Stimulated activated CD8-positive, alpha-beta memory T cell treated with anti-CD3 and anti-CD28 coated beads, Interleukin-12 subunit alpha, Interleukin-12 subunit beta, amount 100 ng/mL, for 1 hour (primary cell): ENCODE measurements at places on chromosomes 2 and 18.

DNA sequence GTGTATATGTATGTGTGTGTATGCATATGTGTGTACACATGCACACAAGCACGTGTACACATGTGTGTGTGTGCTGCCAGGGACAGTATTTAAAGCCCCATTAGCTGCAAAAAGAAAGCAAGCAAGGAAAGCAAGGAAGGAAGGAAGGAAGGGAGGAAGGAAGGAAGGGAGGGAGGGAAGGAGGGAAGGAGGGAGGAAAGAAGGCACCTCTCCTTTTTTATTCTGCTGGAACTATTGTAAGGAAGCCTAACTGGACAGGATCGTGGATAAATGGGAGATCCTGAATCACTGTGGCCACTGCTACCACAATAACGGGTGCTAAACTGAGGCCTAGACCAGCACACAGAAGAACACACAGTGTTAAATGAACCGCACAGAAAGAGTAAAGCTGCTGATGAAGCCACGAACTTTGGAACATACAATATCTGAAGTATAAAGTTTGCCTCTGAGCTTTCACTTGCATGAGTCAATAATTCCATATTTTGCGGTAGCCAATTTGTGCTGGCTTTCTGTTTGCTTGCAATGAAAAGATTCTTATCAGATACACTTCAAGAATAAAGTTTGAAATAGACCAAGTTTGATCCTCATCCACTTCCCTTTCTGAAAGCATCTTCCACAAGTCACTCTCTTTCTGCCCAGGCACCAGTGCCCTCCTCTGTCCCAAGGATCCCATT, 15.5 kb downstream of the CACNB4 start:
- DNase-seq, result no peak

- DNase-seq, result no peak
Measured at GRCh38 chr2:20578895-20579825, 71.7 kb downstream of the HS1BP3 start.

DNA sequence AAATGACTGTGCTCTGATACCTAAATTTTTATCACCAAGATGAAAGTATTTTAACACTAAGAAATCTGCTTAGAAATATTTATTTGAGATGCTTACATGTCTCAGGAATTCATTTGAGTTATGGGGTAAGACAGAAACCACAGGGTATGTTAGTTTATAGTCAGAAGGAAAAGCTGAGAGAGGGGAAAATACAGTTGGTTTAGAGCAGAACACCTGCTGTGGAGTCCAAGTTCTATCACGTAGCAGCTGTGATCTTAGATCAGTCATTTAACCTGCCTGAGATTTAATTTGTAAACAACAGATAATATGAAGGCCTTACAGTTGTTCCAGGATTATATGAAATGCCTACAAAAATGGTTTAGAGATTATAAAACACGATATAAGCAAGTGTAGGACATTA, 29.0 kb downstream of the PDE6D start:
- DNase-seq, result no peak

- no peak for DNase-seq
Measured at GRCh38 chr2:219269362-219270054, 9.7 kb upstream of the DNAJB2 start.

DNA sequence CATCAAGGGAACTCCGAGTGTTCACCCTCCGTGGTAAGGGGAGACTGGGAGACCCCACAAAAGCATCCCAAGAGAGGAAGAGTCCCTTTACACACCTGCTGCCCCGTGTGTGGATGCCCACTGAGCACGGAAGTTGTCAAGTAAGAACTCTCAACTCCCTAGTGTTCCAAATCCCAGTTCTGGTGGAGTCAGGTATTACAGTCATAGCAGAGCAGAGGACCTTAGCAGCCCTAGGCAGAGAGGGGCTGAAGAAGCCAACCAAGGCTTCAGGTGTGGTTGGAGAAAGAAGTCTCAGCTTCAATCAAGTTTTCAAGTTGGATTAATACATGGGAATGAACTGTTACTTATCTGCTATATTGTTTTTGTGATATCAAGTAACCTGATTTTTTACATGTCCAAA, 512.5 kb downstream of the RNF144A start:
- DNase-seq, result no peak

DNA sequence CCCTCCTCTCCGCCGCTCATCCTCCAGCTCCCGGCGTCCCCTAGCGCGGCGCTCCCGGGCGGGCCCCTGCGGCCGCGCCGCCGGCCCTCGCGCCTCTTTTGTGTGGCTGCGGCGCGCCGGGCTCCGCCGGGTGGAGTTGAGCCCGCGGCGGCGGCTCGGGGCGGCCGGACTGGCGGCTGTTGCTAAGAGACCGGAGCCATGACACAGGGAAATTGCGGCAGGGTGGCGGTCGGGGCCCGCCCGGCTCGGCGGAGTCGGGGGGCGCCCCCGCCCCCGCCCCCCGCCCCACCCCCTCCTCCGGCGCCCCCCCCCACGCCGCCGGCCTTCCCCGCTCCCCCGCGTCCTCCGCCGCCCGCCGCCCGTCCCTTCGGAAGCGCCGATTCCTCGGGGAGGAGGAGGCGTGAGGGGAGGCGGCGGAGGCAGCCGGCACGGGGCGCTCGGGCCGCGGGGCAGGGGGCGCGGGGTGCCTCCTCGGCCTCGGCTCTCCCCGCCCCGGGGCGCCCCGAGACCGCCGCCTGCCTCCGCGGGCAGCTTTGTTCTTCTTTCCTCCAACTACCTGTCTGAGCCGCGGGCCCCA, at the start of gene TMEM200C:
Gene TMEM200C (minus strand): TSS at position 224 of the 577 bp plus-strand sequence. CDS start 3,459 bp downstream, outside the sequence.
- DNase-seq, result no peak

DNA sequence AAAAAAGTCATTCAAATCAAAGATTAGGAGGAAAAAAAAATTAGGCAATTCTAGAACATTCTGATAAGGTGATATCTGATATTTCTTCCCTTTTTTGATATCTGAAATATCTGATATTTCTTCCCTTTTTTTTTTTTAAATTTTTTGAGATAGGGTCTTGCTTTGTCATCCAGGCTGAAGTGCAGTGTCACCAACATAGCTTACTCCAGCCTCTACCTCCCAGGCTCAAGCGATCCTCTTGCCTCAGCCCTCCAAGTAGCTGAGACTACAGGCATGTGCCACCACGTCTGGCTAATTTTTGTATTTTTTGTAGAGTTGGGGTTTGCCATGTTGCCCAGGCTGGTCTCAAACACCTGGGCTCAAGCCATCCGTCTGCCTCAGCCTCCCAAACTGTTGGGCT, 33.9 kb downstream of the MEX3C start:
- DNase-seq, result no peak

GRCh38 chr18:23094411-23095190, 40.7 kb upstream of the CABLES1 start:
- no peak for DNase-seq

- no peak for DNase-seq
Measured at GRCh38 chr2:2638547-2639220, 307.6 kb upstream of the MYT1L start.

GRCh38 chr2:238202326-238203093, 985 bp downstream of the ILKAP start:
- no peak for DNase-seq

DNA sequence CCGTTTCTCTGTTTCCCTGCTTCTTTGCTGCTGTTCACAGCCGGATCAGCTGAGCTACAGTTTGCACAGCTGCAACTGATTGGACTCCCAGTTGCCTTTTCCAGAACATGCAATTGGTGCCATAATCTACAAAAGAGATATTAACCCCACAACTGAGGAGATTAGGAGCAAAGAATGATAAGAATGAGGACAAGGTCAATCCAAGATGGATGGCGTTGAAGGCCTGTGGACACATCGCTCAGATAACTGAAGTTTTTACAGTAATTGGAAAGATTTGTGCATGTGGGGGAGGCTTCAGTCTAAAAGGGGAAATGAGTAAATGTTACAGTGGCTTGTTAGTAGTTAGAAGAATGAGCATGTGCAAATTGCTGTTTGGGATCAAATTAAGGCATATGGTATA, 263.2 kb downstream of the TGIF1 start:
- no peak for DNase-seq

DNA sequence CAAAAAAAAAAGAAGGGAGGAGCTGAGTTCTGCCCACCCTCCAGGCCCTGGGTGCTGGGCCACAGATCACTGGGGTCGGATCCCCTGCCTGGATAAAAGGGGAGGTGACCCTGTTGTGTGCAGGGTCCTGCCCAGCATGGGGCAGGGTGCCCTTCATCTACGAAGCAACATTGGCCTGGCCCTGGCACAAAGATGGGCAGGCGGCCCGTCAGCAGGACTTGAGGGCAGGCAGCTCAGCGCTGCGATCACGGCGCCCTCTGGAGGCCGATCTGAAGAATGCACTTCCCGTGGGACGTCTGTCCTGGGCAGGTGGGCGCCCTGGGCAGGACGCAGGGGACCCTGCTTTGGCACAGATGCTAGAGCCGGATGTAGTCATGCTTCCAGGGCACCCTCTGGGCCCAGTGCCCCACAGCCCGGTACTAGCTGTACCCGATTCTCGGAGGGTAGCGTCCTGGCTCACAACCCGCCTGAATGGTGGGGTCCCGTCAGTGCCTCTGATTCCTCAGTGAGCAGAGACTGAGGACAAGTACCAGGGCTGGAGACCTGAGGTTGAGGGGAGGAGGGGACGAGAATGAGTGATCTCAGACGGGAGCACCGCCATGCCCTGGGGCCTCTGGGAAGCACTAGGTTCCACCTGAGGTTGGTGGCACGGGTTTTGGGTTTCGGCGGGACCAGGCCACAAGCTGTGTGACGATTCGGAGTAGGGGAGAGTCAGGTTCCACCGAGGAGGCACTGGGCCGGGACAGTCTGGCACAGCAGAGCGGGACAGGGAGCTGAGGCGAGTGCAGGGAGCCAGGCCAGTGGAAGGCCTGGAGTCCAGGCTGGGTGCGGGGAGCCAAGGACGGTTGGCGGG, 18.0 kb downstream of the ARID5A start:
- DNase-seq, result peak; percentile 54

- no peak for DNase-seq
Measured at GRCh38 chr2:29009711-29010677, 28.9 kb downstream of the TOGARAM2 start.

DNA sequence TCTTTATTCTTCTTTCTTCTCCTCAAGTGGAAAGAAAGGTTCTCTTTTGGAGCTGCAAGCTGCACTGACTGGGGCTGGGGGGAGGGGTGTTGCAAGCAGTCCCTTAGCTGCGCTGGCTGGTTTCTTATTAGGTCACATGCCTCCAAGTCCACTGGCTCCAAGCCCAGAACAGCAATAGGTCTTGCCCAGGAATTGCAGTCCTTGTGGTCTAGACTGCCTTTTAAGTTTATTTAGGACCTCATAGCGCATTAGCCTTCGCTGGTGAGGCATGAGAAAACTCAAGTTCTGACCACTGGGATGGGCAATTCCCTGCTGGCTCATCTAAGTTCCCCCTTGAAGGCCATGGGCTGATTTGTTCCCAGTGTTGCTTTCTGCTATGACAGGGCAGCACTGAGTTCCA, 138.6 kb upstream of the SCN7A start:
- DNase-seq, result no peak

GRCh38 chr2:39710807-39711206, 45.1 kb downstream of the TMEM178A start:
- no peak for DNase-seq

GRCh38 chr2:23312996-23313606, 71.9 kb upstream of the KLHL29 start:
- no peak for DNase-seq

- DNase-seq, result no peak
Measured at GRCh38 chr2:122736279-122736678, 980.8 kb downstream of the TSN start.

DNA sequence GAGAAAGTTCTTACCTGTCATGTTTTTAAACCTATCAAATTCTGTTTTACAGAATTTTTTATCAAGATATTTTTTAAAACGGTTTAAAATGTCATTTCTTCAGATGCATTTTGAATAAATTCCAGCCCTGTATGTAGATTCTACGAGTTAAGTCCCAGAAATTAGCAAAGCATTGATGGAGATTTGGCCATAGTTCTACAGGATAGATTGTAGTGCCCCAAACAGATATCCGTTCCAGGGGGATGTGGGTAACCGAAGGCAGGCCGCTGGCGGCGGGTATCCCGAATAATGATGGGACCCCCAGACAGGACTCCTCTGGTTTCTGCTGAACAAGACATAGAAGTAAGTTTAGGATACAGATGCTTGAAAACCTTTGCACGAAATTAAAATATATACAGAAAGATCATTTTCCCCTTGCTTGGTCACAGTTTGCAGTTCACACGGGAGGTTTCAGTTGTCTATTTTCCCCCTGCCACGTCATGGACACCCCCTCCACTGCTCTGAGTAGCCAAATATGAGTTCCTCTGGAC, 755 bp downstream of the NOL4 start:
- DNase-seq, result no peak

GRCh38 chr18:49234984-49235383, 225.5 kb downstream of the DYM start:
- no peak for DNase-seq

- no peak for DNase-seq
Measured at GRCh38 chr18:45441110-45441847, 174.0 kb upstream of the SLC14A2 start.

DNA sequence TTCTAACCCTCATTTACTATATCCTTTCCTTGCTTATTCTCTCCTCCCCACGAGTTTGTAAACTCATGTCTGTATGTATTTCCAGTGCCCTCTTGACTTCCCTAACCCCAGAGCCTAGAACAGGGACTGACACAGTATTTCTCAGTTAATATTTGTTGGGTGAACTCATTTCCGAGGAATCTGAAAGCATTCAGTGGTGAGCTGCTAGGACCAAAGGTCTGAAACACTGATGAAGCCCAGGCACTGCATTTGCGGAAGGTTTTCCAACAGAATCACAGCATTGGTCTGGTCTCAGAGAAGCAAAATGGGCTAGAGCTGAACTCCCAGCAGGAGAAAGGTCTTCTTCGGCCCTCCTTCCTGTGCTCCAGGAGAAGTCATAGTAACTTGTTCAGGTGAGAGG, 56.8 kb downstream of the SOX11 start:
- no peak for DNase-seq

DNA sequence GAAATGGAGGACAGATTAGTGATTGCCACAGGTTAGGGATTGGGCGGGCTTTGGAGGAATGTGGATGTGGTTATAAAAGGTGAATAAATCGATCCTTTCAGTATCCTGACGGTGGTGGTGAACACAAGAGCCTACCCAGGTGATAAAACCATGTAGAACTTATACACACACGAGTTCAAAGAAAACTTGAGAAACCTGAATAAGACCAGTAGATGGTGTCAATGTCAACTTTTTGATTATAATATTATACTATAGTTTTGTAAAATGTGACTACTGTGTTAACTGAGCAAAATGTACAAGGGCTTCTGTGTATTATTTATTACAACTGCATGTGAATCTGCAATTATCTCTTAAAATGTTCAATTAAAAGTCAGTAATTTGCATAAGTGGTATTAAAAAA, 136.3 kb downstream of the ERBB4 start:
- DNase-seq, result no peak
